Stimulated activated CD8-positive, alpha-beta memory T cell treated with anti-CD3 and anti-CD28 coated beads, Interleukin-15, amount 100 ng/mL, for 1 hour (primary cell): ENCODE measurements at places on chromosomes 5 and 9.
A peak's percentile ranks its signal among the peaks of the same experiment; 100 is the strongest.

DNA sequence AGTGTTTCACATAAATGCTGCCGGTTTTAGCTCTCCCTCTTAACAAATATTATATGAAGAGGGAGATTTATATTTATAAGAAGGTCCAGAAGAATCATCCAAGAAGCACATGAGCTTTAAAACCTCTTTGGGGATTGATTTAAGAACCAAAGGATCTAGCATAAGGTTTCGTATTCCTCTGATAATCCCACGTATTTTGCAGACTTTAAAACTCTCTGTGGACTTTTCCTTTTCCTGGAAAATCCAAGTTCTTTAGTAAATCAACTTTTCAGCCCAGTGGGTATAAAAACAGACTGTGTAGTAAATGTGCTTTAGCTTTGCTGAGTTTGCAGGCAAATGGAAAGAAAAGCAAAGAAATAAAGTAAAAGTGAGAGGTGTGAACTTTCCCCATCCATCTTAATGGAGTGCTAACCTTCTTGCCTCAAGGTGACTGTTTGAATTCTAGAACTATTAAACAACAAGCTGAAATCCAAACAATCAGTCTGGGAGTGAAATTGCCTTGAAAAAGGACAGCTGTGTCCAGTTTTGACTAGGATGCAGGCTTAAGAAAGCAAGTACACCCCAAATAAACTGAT is 363.4 kb upstream of the SLC24A2 start:
- DNase-seq, result no peak

- DNase-seq, result no peak
These were observed 39.7 kb upstream of the HSD17B4 start for GRCh38 chr5:119412279-119413227.

DNA sequence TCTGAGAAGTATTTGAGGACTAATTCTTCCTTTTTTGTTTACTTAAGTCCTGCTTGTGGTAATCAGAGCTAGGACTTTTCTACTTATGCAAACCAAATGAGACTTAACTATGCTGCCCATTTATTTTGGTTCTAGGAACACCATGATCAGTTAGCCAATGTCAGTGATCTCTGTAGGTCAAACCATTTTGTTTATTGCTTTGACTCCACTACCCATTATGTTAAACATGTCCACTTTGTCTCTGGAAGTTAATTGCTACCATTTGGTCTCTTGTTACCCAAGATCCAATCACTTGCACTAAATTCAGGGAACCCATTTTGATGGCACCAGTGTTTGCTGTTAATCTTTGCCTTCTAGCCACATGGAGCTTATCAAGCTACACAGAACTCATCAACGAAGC is 161.9 kb downstream of the CCDC171 start:
- no peak for DNase-seq

- no peak for DNase-seq
These were observed 26.7 kb upstream of the SVEP1 start for GRCh38 chr9:110606179-110606790.

DNA sequence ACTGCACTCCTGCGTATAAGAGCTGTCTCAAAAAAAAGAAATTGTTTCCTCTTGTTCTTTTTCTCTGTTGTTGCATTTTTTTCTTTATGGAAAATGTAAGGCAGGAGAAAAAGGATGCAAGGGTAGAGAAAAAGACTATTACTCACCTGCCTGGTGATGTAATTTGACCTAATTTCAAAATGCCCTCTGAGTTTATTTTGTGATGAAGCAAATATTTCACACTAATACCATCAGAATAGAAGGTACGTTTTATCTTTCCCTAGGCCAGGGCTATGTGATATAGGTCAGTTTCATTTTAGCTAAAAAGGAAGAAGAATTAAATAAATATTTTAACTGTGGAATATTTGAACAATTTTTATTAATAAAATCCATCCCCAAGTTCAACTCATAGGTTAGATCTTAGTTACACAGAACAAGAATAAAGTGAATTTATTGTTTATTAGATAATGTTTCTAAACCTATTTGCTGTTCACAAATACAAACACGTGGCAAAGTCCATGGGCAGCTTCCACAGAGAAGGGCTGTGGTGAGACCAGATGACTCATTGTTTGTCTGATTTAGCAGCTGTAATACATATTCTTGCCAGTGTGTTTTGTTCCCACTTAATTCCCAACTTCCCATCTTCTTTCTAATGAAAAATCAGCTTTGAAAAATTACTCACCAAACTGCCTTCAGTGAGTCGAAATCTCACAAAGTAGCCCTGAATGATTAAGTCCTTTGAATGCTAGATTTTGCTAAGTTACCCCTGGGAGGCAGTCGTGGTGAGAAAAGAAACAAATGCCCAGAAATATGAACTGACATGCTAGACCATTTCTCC is 52.8 kb upstream of the CCDC112 start:
- no peak for DNase-seq

- DNase-seq, result no peak
These were observed 41.0 kb downstream of the AOPEP start for GRCh38 chr9:94767331-94768072.

GRCh38 chr5:123813264-123813663 is 301.3 kb downstream of the CSNK1G3 start:
- no peak for DNase-seq

DNA sequence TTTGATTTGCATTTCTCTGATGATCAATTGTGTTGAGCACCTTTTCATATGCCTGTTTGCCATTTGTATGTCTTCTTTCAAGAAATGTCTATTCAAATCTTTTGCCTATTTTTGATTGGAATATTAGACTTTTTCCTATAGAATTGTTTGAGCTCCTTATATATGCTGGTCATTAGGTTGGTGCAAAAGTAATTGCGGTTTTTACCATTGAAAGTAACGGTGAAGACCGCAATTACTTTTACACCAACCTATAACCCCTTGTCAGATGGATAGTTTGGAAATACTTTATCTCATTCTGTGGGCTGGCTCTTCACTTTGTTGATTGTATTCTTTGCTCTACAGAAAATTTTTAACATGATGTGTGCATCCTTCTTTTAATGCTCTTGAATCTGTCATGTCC is 113.2 kb upstream of the PRRC1 start:
- no peak for DNase-seq

DNA sequence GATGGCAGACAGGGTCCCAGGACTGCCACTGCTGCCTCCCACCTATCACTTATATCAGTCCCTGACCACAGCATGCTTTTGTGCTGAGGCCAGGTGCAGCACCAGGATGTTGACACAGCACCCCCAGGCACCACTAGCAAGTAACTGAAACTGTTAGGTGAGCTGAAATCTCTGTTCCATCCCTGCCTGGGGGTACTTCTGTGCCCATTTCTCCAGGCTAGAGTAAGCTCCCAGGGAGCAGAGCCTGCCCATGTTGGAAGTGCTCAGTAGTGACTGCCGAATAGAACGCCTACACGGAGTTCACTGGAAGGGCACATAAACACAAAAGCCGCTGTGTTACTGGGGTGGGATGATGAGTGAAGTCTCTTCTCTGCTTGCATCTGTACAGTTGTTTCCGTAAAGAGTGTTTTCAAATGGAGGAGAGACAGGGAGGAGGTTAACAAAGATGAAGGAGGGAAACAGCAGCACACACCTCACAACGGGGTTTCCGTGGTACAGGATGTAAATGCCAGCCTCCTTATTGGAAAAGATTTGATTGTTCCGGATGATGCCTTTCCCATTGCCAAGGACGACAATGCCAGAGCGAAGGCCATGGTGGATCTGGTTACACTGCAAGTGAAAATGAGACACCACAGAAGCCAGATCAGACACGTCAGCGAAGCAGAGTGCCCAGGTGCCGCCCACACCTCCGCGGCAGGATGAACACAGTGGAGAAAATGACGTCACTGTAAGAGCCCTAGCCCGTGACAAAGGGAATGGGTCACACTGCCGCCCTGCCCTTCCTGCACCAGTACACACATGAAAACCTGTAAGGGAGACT is 43.1 kb downstream of the POLR1E start:
- DNase-seq, result peak; percentile 21

DNA sequence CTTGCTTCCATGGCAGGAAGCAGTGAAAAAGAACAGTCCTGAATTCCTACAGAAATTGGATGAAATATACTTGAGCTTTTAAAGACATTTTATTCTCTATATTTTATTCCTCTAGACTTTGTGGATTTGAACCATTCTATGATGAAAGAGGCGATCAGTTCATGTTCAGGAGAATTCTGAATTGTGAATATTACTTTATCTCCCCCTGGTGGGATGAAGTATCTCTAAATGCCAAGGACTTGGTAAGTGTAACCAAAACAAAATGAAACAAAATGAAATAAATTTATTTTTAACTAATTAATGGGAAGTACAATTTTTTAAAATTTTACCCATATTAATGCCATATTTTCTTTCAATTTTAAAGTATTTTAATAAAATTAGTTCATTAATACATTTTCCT is 34.1 kb downstream of the STARD4 start:
- DNase-seq, result no peak

DNA sequence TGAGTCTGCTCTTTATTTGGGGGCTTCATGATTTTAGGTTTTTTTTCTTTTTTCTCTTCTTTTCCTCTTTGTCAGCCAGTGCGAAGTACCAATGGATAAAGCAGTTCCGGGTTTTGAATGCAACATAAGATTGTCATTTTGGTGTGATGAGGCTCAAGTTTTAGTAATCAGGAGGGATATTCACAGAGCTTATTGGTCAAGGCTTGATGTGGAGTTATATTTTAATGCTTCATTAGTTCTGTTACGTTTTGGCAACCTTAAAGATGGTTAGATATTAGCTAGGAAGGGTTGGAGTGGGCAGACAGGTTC is 1.4 kb downstream of the PIK3R1 start:
- DNase-seq, result no peak

- DNase-seq, result no peak
These were observed 16.4 kb downstream of the CD274 start for GRCh38 chr9:5466766-5467165.

DNA sequence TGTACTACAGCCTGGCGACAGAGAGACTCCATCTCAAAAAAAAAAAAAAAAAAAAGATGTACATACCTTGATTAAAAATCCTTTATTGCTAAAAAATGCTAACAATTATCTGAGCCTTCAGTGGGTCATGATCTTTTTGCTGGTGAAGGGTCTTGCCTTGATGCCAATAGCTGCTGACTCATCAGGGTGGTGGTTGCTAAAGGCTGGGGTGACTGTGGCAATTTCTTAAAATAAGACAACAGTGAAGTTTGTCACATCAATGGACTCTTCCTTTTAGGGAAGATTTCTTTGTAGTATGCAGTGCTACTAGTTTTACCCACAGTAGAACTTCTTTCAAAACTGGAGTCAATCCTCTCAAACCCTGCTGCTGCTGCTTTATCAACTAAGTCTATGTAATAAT is 33.9 kb upstream of the OTULINL start:
- DNase-seq, result no peak

DNA sequence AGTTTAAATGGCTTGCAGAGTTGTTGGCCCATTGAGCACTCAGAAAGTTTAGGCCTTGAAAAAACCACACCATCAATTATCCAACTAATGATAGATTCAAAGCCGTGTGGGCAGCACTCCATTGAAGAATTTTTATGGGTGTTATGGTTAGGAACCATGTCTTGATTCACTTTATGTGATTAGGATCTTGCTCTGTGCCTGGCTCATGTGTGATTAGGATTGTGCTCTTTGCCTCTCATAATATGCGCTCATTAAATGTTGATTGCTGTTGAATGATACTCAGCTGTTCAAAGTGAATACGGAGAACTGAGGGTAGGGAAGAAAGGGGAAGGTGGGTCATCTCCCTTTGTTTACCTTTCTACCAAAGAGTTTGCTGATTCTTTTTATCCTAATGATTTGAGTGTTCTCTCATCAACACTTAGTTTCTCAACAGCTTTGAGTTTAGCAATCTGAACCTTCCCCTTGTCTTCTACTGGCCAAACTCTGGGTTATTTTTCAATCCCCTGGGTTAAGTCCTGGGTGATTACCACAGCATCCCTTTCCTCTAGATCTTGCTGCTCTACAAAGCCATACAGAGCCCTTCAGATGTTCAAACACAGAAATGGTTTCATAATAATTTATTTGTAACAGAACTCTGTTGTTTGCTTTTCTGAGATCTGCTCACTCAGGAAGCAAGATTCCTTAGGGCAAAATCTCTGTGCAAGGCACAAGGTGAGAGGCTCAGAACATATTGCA is 668.8 kb upstream of the RGMB start:
- no peak for DNase-seq

DNA sequence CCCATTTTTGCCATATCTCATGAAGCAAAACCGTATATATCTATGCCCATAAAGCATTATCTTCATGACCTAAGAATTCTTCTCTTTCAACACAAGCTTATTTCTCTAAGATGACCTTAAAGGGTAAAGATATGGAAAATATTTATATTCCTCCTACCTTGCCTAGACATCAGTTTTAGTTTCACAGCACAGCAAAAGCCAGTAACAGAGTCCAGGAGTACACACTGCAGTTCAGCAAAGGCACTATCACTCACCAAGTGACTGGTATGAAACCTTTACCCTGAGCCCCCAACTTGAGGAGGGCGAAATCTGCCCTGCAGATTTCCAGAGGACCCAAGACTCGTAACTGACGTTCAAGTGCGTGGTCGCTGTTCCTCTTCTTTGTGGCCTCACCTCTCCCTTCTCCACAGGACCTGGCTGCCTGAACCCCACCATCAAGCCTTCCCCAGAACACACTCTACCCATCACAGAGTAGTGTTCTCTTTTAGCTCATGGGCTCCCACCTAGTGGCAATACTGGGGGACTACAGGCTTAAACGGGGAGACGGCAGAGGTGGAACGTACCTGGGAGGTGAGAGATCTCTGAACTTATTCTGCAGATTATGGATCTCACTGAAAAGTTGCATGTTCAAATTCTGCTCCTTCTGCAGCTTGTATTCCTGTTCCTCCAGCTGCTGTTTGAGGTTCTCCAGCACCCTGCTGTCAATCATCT is 141.0 kb downstream of the CDK5RAP2 start:
- DNase-seq, result no peak

DNA sequence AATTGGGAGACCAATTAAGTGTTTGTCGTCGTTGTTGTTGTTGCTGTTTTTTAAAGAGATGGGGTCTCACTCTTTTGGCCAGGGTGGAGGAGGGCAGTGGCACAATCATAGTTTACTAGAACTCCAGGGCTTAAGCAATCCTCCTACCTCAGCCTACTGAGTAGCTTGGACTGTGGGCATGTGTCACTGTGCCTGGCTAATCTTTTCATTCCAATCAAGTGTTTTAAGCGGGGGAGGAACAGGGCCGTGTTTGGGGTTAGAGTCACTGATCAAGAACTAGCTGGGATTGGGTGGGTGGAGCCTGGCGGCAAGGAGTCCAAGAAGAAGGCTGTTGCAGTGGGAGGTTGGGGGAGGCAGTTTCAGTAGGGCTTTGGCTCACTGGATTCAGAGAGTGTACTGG is 13.8 kb downstream of the SNX30 start:
- DNase-seq, result no peak

- DNase-seq, result no peak
These were observed 120.0 kb downstream of the C5orf15 start for GRCh38 chr5:133848341-133848811.

DNA sequence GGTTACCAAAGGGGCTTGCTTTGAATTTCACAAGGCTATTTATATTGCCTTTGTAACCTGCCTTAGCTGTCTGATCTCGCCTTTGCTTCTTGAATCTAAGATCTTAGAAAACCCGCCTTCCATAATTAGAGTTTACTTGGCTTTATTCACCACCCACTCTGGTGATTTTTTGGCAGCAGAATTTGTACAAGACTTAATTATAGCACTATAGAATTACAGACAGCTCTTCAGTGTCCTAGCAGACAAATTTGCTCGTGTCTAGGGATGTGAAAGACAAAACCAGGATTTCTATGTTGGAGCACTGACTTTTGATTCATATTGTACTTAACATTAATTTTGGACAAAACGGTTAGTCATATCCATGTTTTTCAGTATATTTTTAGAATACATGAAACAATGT is 306.6 kb downstream of the ADGRV1 start:
- DNase-seq, result no peak

- no peak for DNase-seq
These were observed 35.8 kb downstream of the PJA2 start for GRCh38 chr5:109373932-109374331.
